ENCODE measurements at places on chromosomes 4 and X.
A peak's percentile ranks its signal among the peaks of the same experiment; 100 is the strongest.

DNA sequence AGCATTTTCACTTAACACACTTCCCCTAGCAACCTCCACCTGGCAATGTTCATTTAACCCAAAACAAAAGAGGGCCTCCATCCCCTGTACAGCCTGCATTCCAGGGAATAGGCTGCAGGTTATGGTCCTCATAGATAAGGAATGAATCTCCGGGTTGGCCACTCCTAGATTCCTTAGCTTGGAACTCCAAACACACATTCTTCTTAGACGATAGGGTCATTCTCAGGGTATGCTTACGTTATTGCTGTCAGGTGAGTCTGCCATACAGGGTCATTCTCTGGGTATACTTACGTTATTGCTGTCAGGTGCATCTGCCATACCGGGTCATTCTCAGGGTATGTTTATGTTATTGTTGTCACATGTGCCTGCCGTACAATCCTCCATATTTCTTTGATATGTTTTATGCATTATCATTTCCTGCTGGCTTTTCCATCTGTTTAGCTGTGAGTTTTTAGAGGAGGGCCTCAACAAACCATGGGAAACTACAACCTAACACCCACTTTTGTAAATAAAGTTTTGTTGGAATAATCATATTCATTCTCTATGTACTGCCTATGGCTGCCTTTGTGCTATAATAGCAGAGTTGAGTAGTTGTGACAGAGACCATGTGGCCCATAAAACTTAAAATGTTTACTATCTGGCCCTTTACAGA lies 8.2 kb upstream of the AFF1 start:
- no peak for DNase-seq

DNA sequence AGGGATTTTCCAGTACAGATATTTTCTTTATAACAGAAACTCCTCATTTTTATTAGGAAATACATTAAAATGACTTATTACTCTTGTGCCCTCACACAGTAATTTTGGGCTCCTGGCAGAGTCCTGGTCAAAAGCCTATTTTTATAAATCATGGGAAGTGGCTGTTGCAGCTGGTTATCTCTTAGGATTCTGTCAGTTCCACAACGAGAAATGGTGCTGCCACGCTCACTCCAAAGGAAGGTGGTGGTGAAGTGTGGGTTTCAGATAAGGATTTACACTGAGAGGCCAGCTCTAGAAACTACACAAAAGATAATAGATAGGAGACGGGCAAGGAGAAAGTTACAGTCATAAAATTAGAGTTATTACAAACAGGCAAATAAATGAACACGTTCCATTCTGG lies 159.2 kb upstream of the FAM241A start:
- no peak for DNase-seq

DNA sequence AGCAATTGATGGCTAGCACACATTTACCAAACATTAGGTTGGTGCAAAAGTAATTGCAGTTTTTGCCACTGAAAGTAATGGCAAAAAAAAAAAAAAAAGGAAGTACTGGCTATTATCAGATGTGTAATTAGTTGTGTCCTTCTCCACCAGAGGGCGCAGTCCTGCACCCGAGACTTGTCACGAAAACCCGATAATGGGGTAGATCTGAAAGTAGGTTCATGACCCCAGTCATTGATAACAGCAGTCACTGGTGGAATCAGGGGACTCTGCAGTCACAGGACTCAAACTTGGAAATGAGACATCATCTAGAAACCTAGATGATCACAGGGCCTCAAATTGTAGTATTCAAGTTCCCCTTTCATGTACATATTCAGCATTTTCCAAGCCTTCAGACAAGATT lies 13.1 kb upstream of the ACOT9 start:
- no peak for DNase-seq

- no peak for DNase-seq
Measured at GRCh38 chr4:114046331-114046730, 66.9 kb upstream of the ARSJ start.

DNA sequence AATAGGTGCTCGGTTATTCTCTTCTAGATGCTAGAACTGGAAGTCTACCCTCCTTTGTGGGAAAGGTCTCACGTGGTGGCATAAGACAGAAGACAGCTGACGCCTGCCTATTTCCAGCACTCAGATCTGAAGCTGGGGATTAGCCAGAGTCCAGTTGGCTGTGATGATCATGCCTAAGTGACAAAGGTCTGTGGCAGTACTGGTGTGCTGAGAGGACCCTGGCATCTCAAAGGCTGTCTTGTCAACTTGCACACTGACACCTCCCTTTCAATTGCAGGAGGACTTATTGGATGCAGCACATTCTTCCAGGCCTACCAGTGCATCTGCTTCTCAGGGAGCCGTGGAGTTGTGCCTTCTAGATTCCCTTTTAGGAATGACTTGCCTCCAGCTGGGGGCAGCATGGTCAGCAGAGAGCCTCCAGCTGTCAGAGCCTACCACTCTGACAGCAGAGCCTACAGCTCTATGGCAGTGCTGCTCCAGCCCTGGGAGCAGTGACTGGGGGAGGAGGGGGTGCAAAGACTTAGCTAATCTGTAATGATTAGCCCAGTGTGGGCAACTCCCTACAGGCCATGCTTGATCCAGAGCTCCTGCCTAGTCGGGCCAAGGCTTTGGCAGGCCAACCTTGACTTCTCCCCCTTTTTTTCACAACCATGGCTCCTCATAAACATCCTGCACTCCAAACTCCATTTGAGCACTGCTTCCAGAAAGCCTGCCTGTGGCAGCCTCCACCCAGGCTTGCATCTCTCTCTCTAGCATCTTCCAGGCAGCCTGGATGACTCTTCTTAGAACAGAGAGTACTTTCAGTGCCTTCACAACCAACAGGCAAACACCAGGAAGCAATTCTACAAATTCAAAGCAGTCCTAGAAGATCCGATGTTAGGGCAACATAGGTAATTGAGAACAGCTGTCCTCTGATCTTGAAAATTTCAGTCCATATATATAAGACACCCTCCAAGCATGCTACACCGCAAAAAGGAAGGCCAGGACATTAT lies 13.8 kb upstream of the FGFBP2 start:
- no peak for DNase-seq

DNA sequence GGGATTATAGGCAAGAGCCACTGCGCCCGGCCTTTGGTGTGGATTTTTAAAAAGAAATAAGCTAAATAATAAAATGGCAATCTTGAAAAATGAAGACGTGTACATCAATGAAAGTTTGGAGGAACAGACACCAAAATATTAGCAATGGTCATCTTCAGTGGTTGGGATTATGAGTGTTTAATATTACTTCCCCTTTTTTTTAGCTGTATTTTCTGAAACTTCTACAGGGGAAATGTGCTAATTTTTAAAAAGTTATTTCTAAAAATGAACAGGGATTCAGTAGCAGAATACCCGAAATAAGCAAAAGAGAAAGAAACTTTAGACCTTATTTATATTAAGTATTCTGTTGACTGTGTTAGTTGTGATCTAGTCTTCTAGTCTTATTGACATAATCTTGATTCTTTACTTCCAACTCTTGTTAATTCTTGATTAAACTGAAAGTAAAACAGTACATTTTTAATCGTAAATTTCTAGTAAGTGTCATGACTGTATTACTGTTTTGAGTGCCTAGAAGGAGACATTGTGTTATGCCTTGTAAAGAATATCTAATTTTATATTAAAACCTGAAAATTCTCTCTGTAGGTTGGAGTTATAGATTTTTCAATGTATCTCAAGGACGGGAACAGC lies 51.3 kb downstream of the RUFY3 start:
- DNase-seq = no peak

DNA sequence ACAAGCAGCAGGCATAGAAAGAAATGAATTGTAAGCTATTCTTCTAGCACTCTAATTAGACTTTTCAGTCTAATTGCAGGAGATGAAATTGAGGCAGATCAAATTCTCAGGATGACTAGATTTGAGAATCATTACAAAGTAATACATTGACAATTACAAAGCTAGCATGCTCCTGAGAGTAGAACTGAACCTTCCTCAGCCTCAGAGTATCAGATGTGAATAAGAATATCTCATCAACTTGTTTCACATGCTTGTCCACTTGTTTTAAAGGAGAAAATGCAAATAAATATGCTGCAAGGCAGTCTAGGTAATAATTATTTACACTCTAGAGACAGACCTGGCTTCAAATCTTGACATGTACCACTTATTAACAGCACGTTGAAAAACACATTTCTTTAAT lies 491.0 kb upstream of the MAGEB2 start:
- no peak for DNase-seq

- no peak for DNase-seq
Measured at GRCh38 chr4:56783986-56784385, 37.5 kb downstream of the SPINK2 start.

- no peak for DNase-seq
Measured at GRCh38 chrX:46838486-46838870, 1.6 kb downstream of the RP2 start.

- no peak for DNase-seq
Measured at GRCh38 chr4:95388911-95389310, 159.9 kb downstream of the UNC5C start.

- no peak for DNase-seq
Measured at GRCh38 chr4:81197864-81198524, 17.0 kb downstream of the PRKG2 start.

DNA sequence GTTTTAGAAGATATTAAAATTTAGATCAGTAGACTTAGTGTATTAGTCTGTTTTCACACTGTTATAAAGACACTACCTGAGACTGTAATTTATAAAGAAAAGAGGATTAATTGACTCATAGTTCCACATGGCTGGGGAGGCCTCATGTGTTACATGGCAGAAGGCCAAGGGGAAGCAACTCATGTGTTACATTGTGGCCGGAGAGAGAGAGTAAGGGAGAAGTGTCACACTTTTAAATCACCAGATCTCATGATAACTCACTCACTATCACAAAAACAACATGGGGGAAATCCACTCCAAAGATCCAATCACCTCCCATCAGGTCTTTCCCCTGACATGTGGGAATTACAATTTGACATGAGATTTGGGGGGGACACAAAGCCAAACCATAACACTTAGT lies 1159.7 kb upstream of the PCDH7 start:
- DNase-seq = no peak

- DNase-seq = no peak
Measured at GRCh38 chr4:110676241-110676640, 53.4 kb upstream of the PITX2 start.

DNA sequence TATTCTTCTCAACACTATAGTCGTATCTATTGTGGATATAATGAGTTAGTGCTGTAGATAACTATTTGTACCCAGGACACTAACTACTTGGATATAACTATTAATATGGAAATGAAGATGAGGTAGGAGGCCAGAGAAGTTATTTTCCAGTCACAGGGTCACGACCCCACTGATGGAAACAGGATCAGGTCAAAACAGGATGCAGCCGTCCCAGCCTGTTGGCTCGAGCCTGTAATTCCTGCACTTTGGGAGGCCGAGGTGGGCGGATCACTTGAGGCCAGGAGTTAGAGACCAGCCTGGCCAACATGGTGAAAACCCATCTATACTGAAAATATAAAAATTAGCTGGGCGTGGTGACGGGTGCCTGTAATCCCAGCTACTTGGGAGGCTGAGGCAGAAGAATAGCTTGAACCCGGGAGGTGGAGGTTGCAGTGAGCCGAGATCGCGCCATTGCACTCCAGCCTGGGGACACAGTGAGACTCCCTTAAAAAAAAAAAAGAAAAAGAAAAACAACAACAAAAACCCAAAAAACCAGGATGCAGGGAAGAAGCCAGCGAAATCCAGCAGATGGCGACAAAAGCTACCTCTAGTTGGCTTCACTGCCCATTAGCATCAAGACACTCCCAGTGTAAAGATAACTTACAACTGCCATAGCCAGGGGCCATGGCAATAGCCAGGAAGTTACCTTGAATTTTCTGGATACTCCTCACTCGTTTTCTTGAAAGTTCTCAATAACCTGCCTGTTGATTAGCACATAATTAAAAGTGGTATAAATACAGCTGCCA lies 37.9 kb upstream of the NKAP start:
- DNase-seq = no peak

- DNase-seq = no peak
Measured at GRCh38 chrX:66036231-66036630, 3.6 kb downstream of the VSIG4 start.

DNA sequence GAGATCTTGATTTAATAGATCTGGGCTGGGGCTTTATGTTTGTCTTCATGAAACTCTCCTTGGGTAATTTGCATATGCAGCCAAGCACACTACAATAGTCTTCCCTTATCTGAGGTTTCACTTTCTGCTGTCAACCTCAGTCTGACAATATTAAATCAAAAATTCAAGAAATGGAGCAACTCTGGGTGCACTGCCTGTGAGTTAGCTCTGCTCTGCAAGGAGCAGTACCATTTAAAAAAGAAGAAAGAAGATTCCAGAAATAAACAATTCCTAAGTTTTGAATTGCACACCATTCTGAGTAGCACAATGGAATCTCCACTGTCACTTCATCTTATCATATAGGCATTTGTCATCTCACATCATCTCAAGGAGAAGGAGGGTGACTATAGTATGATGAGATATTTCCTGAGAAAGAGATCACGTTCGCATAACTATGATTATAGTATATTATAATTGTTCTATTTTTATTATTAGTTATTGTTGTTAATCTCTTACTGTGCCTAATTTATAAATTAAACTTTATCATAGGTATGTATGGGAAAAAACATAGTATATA lies 9.4 kb downstream of the FNIP2 start:
- no peak for DNase-seq

DNA sequence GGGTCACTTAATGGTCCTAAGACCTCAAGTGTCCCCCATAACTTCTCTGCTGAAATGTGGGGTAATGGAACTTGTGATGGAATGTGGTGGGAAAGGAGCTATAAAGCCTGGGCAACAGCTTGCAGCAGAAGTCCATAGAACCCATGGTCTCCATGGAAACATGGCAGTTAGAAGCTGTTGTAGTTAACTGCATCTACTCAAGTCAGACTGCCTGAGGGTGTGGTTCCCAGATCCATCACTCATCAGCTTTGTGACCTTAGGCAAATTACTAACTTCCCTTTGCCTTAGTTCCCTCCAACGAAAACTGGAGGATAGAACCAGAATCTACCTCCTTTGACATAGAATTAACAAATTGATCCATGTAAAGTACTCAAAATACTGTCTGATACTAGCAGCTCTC lies 113.0 kb downstream of the SPATA18 start:
- no peak for DNase-seq

DNA sequence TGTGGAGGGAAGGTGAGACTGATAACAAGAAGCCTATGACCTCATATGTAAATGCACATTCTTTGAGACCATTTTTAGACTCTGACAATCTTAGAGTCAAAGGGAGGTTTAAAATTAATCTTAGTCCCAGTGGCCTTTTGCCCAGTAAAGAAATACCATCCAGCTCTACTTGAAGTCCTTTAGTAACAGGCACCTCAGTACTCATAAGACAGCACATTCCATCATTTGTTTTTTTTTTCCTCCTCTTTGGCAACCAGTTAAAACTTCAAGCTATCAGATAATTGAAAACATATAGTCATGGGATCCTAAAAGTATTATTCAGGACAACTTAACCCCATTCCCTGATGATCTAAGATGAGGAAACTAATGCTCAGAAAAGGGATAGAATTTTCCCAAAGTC lies 4.6 kb downstream of the EDA2R start:
- DNase-seq = no peak

GRCh38 chrX:52839137-52839536 lies 28.1 kb downstream of the XAGE5 start:
- no peak for DNase-seq

- DNase-seq = peak; percentile 5
Measured at GRCh38 chrX:44400588-44400987, 57.1 kb upstream of the EFHC2 start.

GRCh38 chr4:150818661-150819060 lies 196.4 kb downstream of the LRBA start:
- no peak for DNase-seq

GRCh38 chr4:122218762-122219161 lies 66.6 kb downstream of the BLTP1 start:
- no peak for DNase-seq

GRCh38 chr4:178823673-178824295 lies 1381.5 kb upstream of the AGA start:
- DNase-seq = no peak
